Camera-type eye (tissue), 1 donor: ENCODE measurements at places on chromosomes 5 and 9. TPM values are rescaled to one million over a fixed set of nuclear protein-coding genes. Genes with fewer than 3 reads are reported as not detected.

Gene TLE1
- 54.0 TPM for total RNA-seq

Gene DBH
- total RNA-seq = 0.11 TPM

Gene INSYN2B
- 0.49 TPM for total RNA-seq

Gene MUSK
- total RNA-seq = 1.4 TPM

Gene GDF9
- total RNA-seq = 1.1 TPM

Gene TMEM171
- 1.6 TPM for total RNA-seq

Gene PCDHGA12
- 12.6 TPM for total RNA-seq
